ENCODE measurements at places on chromosomes 16 and 17.

DNA sequence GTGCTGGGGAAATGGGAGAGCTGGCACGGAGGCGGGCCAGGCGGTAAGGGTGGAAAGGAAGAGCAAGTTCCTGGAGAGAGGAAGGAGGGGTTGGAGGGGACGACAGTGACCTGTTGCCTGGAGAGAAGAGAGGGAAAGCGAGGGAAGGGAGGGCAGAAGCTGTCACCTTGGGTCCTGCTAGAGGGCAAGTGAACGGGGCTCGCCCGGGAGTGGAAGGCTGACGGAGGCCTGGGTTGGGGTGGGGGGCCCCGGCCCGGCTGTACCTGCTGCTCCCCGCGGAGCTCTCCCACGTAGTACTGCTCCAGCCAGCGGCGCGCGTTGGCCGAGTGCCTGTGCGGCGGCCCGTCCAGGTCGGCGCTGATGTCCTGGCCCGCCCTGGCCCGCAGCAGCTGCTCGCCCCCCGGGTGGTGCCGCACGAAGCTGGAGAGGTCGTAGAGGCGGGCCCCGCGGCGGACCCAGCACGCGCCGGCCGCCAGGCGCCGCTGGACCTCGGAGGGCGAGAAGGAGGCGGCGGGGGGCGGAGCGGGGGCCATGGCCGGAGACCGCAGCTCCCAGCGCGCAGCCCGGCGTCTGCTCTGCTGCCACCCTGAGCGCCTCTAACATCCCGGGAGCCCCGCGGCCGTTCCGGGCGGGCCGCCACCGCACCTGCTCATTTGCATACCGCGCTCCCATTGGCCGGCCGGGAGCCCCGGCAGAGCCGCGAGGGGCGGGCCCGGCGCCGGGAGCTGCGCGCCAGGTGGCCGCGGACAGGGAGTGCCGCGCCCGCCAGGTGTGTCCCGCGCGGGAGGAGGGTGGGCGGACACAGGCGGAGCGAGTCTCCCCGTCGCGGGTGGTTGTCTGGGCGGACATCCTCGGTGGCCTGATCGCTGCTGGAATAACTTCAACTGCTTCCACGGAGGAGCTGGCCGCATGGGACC is at the start of gene FA2H:
FA2H (minus strand) TSS at position 598 of the 917 bp plus-strand sequence; CDS start at position 533, 65 bp downstream.
- peak; percentile 64 for DNase-seq

- DNase-seq, result peak; percentile 40
These were observed at the start of gene PPM1E for GRCh38 chr17:58755577-58756245. PPM1E (plus strand) TSS chr17:58755854.

- DNase-seq, result peak; percentile 43
These were observed 13.4 kb upstream of the ATP5MC1 start for GRCh38 chr17:48878920-48879898.

GRCh38 chr16:243348-243747 is 8.7 kb downstream of the FAM234A start:
- DNase-seq, result no peak

- DNase-seq, result peak; percentile 54
These were observed 689 bp upstream of the TBC1D24 start for GRCh38 chr16:2473999-2474876.

Data from stimulated activated CD4-positive, alpha-beta T cell treated with anti-CD3 and anti-CD28 coated beads, Interleukin-1b, Interleukin-23, amount 100 ng/mL, for 48 hours (primary cell).